ENCODE measurements at places on chromosomes 13 and 19.

DNA sequence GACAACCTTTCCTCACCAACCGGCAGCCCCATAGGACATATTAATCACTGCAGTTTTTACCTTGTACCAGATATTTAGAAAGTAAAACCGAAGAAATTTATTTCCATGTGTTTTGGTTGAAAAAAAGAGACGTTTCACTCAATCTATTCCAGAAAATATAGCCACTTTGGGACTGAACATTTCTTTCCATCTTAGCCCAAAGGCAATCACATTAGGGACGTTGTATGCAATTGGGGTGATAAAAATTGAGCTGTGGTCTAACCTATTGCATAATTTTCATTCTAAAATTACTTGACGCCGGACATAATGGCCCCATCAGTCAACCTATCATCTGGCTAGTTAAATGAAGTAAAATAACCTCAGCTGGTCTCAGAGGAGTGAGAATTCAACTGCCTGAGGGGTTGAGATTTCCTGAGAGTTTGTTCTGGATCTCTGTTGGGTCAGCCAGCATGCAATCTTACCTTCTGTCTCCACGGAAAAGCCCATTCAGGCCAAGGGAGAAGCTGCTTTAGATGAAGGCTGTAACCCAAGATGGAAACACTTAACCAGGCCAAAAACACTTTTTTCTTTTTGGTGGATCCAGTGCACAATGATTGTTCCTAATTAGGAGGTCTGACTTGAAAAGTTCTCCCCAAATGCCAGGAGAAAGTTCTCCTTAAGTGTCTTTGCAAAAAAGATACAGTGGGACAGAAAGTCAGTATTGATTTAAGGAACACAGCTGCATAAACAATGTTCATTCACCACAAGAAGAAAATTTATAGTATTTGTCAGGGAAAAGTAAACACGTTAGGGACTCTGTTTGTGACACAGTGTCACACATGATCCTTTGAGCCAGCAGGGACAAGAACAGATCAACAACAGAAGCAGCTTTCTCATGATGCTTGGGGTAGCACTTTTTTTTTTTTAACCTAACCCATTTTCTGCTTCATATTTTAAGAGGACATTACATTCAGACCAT is 34.1 kb downstream of the DLEU7 start:
- DNase-seq: no peak

GRCh38 chr13:44498502-44498901 is 77.6 kb downstream of the TSC22D1 start:
- no peak for DNase-seq

DNA sequence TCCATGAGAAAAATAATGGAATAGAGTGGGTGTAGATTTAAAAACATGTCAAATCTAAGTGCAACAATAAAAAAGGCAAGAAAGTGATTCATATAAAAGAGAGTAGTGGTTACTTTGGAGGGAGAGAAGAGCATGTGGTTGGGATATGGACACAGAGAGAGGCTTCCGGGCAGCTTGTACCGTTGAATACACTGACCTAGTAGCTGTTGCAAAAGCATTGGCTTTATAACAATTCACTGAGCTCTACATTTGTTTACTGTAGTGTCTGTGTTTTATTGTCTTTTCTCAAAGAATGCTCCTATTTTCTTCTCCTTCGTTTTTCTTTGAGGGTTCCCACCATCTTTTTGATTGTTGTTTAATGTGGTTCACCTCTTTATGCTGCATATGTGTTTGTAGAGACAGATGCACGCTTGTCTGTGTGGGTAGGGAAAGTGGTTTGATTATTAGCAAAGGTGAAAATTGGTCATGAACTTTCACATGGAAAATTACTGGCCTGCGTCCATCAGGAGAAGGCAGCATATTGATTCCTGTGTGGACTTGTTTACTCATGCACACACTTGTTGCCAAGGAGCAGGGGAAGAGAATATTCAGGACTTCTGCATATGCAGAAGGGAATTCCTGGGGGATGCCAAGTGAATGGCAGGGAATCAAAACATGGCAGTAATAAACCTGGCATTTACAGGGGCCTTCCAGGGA is 29.9 kb upstream of the IRS2 start:
- DNase-seq: no peak

DNA sequence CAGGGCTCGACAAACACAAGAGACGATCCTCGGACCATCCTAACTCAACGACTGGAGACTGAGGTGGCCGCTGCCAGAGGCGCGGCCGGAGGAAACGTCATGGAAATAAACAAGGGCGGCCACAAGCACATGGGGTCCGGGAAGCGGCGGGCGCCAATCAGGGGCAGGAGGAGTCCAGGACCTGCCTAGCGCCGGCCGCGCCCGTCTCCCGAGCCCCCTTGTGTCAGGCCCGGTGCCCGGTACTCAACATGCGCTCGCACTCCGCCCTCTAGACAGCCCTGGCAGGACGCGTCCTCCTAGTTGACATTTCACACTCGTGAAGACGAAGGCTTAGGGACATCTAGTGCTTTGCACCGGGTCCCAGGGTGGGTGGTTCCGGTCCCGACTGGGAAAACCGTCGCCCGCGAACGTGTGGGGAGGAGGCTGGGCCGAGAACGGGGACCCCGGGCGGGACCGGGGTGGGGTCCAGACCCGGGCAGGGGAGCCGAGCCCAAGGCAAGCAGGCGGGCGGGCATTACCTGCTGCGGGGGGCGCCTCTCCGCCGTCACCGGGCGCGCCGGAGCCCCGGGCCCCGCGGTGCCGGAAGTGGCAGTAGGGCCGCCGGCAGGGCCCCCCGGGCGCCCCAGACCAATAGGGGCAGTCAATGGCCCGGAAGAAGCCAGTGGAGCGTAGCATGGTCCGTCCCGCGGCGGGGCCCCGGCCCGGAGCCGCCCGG is 442 bp downstream of the REXO1 start:
- DNase-seq: peak; percentile 85

GRCh38 chr13:66644855-66645460 is 585.2 kb downstream of the PCDH9 start:
- no peak for DNase-seq
